ENCODE measurements at places on chromosomes 5 and 9.
A peak's percentile ranks its signal among the peaks of the same experiment; 100 is the strongest.

DNA sequence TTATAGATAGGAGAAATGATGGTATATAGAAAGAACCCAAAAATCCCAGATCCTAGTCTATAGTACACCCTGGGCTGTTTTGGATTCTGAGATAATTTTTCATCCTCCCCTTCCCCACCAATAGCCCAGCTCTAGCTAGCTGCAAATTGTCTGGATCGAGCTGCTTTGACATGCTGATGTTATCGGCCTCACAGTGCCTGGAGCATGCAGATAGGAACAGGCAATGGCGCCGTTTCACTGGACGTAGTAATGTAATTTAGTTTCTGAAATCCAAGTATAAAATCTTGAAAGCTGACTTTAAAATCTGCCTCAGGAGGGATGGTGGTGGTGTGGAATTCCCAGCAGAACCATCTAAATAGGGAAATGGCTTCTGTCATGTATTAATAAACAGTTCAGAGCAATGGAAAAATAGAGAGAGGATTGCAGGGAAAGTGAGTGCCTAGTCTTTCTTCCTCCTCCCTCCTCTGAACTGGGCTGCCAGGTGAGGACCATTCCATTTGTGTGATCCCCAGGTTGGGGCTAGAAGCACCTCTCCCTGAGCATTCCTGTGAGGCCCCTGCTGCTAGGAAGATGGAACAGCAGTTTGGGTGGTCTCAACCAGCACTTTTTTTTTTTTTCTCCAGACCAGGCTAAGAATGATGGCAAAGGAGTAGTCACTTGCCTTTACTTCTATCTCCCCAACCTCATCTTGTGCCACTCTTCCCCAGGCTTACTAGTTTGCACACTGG lies 31.9 kb downstream of the FAM219A start:
- no peak for DNase-seq

GRCh38 chr9:117549444-117549843 lies 134.6 kb upstream of the ASTN2 start:
- DNase-seq: no peak

DNA sequence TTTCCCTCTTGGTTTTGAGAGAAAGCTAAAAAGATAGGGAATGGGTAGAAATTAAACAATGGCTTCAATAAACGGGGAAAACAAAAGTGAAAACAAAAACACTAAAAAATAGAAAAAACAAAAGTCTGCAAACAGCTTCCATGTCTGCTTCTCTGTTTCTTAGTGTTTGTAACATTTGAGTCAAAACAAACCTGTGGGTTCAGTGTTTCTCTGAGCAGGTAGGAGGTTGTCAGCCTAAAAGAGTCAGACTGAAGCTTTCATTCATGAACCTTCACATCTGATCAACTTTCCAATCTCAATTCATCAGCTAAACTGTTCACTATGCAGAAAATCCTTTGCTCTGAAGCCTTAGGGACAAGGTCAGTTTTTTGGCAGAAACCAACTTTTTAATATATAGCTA lies 102.5 kb upstream of the ADAMTS16 start:
- DNase-seq: no peak

- DNase-seq: peak; percentile 50
Measured at GRCh38 chr5:170519549-170519948, 15.7 kb downstream of the KCNIP1 start.

- DNase-seq: no peak
Measured at GRCh38 chr5:135604056-135604455, 25.3 kb upstream of the CXCL14 start.

DNA sequence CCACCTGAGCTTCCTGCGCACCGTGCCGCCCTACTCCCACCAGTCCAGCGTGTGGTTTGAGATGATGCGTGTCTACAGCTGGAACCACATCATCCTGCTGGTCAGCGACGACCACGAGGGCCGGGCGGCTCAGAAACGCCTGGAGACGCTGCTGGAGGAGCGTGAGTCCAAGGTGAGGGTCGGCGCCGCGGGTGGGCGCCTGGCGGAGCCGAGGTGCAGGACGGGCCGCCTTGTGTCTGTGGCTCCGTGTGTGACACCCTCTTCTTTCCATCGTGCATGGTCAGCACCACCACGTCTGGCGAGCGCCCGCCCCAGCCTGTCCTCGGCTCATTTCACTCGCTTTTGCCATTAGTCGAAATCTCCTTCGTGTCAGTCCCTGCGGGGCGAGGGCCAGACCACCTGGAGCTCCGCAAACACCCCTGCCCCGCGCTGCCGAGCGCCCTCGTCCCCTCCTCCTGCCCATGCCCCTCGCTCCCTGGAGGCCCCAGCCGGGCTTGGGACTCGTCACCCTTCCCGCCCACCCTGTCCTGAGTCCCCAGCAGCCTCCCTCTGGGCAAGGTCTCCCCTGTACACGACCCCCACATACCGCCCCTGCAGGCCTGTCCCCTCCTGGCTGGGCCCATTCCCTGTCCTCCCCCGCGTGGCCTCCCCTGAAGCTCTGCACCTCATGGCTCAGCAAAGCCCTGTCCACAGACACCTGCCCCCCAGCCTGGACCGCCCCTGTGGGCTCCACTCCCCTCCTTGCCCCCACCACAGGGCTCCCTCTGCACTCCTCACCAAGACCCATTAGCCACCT lies 7.0 kb downstream of the GRIN1 start:
- DNase-seq: no peak

DNA sequence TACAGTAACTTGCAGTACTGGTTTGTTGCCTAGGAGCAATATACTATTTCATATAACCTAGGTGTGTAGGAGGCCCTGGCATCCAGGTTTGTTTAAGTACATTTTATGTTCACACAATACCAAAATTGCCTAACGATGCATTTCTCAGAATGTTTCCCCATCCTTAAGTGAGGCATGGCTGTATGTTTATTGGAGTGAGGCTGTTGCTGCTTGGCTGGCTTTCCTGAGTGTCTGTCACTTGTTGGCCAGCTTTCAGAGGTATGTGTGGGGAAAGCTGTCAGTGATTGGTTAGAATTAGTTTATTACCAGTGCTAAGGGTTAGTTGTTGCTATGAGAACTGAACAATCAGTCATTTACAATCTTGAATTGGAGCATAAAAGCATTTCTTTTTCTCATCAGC lies 154.1 kb upstream of the CDH12 start:
- DNase-seq: peak; percentile 29

GRCh38 chr5:38650946-38651345 lies 94.5 kb upstream of the LIFR start:
- no peak for DNase-seq

GRCh38 chr5:7043797-7044196 lies 330.6 kb downstream of the TENT4A start:
- DNase-seq: no peak

DNA sequence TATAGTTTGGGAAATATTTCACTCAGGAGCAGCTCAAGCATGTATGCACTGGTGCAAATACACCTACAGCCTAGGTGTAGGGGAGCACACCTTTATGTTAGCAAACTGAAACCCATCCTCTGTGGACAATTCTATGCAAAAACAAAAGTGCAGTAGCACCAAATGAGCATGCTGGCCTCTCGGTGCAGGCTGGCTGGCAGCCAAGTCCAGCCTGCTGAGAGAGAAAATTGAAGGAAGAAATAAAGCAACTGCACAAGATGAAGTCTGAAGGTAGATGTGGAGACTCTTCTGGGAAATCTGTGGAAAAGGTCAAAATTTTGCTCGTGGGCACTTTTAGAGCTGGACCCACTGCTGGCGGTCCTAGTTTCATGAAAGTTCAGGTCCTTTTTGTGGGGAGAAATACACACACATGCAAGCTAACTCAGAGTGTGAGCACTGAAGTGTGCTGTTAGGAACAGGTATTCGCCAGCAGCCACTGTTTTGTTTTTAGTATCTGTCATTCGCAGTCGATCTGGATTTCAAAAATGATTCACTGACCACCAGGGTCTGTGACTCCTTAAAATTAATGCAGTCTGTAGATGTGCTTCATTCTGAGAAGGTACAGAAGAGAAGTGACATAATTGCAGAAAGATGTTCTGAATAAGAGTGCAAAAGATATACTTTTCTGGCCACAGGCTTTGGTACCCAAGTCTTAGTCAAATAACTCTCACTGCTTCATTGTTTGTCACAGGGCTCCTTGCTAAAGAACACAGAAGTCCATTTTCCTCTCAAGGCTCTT lies 281.7 kb downstream of the PARP8 start:
- DNase-seq: no peak

- DNase-seq: no peak
Measured at GRCh38 chr5:161002571-161003074, 150.6 kb upstream of the ATP10B start.

DNA sequence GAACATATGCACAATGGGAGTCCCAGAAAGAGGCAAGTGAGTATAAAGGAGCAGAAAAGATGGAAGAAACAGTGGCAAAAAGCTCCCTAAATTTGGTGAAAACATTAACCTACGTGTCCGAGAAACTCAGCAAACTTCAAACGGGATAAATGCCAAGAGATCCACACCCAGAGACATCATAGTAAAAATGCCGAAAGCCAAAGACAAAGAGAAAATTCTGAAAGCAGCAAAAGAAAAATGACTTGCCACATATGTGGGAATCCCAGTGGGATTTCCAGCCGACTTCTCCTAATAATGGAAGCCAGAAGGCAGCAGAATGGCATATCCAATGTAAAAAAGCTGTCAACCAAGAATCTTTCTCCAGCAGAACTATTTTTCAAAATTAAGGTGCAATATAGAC lies 101.2 kb downstream of the ADAMTS2 start:
- no peak for DNase-seq

DNA sequence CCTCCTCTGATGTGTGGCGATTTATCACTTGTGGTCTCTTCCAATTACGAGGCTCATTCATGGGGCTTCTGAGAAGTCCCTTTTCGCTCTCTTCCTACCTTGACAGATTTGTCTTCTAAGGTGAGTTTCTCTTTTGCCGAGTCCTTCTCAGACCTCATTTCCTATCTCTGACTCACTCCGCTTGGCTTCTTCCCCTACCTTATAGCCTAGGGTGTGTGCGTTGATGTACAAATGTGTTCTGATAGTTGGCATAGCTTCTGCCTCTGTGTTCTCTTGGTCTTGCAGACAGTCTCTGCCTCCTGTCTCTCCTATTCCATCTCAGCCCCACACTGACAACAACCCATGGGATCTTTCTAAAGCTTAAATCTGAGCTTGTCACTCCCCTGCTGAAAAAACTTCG lies 56.9 kb upstream of the SHB start:
- no peak for DNase-seq

DNA sequence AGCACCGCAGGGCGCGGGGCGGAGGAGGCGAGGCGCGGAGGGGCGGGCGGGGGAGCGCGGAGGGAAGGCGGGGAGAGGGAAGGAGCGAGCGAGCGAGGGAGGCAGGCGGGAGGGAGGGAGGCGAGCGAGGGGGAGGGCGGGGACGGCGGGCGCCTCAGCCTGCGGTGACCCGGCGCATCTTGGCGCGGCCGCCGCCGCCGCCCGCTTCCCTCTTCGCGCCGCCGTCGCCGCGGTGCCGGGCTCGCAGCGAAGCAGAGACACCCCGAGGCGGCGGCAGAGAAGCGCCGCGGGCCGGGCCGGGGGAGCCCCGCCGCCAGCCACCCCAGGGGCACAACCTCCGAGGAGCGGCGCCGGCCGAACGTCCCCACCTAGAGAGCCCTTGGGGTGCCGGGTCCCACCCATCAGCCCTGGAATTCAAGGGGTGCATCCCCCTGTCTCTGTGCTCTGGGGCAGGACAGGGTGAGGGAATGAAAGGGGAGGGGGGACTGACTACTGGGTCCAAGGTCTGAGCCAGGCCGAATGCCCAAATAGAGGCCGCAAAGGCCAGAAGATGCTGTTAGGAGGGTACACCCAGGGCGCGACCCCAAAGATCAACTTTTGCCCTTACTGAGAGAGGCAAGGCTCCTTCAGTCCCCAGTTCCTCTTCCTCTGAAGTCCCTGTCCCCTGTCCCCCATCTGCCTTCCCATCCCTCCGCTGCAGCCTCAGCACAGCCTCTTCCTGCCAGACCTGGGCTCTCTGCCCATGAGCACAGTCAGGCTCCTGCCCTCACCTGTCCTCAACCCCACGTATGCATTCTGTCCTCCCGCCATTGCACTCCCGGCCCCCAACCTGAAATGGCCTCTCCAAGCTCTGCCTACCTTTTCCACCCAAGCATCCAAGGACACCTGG lies at the start of gene ADAMTS2:
TSS of gene ADAMTS2 (minus strand) at position 29 of the 889 bp plus-strand sequence. CDS start 133 bp downstream, outside the sequence.
- DNase-seq: peak; percentile 58

DNA sequence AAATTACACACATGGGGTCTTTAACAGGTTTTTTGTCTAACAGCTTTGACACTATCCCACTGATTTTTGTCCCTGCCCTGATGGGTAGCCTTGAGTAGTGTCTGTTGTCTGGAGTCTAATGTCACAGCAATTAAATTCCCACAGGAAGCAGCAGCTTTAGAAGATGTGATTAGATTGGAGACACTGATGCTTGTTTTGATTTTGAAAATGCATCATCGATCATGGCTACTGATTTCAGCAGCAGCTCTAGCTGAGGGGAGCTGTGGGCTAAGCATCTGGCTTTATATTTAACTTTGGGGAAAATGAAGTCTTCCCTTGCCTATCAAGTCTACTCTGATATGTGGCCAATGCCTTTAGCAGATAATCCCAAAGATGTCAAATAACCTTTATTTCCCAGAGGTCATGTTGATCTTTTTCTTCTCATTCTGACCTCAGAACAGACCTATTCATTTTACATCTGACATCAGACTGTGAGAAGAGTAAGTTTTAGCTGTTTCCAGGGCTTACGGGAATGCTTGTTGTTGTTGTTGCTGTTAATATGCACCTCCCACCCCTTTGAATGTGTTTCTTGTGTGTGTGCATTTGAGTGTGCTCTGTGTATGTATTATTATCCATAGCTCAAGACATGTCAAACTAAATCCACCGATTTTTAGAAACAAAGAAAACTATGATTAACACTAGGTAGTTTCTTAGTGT lies 704.9 kb upstream of the NUDT12 start:
- DNase-seq: no peak

GRCh38 chr5:6703806-6704205 lies 9.4 kb upstream of the TENT4A start:
- DNase-seq: no peak

DNA sequence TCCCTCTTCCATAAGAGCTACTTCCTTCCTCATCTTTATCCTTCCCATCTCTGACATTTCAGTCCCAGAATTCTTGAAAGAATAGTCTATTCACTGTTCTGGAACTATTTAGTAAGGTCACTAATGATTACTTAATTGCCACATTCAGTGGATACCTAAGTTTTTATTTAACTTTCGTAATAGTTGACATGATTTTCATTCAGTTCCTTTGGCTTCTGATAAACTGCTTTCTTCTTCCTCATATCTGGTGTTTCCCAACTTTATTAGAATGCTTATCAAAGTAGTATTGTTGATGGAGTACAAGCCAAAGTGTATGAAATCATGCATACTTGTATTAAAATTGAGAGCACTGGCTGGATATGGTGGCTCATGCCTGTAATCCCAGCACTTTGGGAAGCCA lies 10.8 kb downstream of the UBE2D2 start:
- no peak for DNase-seq

- DNase-seq: no peak
Measured at GRCh38 chr5:132684922-132685720, 11.3 kb downstream of the IL4 start.

DNA sequence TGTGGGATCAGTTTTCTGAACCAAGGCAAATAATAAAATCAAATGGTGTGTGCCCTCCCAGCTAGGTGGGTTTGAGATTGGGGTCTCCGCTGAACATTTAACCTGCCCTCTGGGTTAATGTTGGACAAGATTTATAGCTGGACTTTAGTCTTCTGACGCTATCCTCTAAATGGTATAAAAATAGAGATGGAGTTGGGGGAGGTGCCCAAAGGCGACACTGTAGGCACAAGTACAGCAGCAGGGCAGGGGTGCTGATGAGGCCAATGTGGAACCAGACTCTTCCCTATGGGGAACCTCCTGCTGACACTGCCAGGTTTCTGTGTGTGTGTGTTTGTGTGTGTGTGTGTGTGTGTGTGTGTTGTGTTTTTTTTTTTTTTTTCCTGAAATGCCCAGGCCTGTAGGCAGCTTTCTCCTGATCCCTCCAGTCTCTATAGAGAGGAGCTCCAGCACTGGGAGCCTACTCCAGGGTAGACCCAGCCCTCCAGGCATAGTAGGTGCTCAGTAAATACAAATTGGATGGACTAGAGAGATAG lies 37.9 kb downstream of the PCDH1 start:
- no peak for DNase-seq
